Fibroblast of lung (primary cell): ENCODE measurements at places on chromosomes 13 and 19. TPM values are rescaled to one million over a fixed set of nuclear protein-coding genes. Genes with fewer than 3 reads are reported as not detected.
A peak's percentile ranks its signal among the peaks of the same experiment; 100 is the strongest.

The ZNF211 gene
- 11.6 and 16.8 TPM in 2 replicates for total RNA-seq

The LRRC63 gene
- under 0.01 and 0.17 TPM in 2 replicates for total RNA-seq

- DNase-seq = no peak
Measured at GRCh38 chr13:74191410-74191809, 57.2 kb upstream of the KLF12 start.

- DNase-seq = no peak
Measured at GRCh38 chr19:8577247-8577646, at the start of gene MYO1F. MYO1F (minus strand) TSS chr19:8577442; CDS start chr19:8577309, 133 bp downstream.

DNA sequence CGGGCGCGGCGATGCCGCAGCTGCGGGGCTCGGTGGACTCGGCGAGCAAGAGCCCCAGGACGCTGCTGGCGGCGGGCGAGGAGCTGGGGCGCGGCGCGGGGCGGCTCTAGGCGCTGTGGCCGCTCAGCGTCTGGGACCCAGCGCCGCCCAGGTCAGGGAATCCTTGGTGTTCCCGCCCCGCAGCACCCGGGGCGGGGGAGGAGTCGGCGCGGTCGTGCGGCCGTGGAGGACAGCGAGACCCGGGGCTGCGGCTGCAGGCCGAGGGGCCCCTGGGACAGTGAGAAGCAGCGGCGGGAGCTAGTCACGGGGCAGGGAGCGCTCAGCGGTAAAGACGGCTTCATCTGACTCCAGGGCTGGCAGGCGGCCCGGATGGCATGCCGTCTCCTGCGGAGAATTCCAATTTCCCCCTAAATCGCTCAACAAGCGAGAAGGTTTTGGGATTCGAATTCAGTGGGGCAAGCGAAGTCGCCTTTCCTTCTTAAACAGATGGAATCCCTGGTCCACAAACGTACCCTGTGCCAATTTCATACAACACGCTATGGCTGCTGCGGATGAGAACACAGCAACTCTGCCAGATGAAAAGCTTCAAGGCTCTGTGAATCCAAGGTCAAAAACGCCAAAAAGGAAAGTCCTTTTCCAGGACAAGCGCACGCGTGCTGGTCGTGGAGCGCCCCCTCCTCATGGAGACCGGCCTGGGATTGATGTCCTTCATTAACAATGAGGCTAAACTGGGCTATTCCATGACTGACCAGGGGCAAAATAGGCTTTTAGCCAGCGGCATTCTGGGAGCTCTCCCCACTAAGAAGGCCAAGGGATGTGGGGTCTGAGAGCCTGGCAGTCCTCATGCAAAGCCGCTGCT, 4.2 kb upstream of the ZSCAN4 start:
- peak; percentile 50 for DNase-seq

GRCh38 chr19:42253245-42254088, 1.5 kb downstream of the ERF start:
- peak; percentile 43 for DNase-seq

GRCh38 chr13:85527316-85527715, 271.9 kb downstream of the SLITRK6 start:
- no peak for DNase-seq

- DNase-seq = no peak
Measured at GRCh38 chr13:27919934-27920676, at the start of gene PDX1. PDX1 (plus strand) TSS chr13:27920000; CDS start chr13:27920139, 139 bp downstream.

DNA sequence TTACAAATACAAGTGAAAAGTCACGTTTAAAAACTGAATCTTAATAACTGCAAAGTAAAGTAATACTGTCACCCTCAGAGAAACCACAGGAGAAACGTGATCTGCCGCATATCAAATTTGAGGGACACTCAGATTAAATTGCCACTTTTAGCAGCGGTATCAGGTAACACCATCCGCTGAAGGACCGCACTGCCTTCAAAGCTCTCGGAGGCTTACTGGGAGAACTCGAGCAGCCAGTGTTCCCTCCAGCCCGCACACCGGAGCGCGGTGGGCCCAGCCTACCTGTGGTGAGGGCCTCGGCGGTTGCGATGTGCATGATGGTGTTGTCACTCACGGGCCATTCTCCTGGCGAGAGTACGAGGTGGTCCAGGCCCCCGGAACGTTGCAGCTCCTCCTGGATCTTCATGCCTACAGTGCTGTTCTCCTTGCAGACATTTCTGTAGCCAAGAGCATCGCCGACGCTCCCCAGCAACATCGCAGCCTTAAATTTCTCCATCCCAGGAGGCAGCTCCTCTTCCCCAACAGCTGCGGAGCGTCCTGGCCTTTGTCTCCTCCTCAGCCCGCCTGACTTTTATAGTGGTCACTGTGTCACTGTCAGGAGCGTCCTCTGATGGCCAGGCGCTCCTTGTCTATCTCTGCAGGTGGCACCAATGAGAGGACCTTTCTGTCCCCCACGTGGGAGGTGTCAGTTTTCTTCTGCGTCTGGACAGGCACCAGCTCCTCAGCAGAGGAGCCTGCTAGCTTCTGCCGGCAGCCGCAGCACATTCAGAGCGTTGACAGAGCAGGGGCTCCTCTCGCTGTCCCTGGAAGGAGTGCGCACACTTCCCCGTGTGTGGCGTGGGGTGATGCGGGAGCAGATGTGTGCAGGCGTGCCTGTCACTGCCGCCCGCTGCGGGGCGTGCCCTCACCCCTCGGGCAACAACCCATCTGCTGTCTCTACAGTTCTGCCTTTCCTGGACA, at the start of gene ADPRHL1:
ADPRHL1 (minus strand) TSS at position 547 of the 960 bp plus-strand sequence; CDS start at position 496, 51 bp downstream.
- no peak for DNase-seq

- no peak for DNase-seq
Measured at GRCh38 chr19:43610493-43610892, 1.4 kb upstream of the SRRM5 start.

DNA sequence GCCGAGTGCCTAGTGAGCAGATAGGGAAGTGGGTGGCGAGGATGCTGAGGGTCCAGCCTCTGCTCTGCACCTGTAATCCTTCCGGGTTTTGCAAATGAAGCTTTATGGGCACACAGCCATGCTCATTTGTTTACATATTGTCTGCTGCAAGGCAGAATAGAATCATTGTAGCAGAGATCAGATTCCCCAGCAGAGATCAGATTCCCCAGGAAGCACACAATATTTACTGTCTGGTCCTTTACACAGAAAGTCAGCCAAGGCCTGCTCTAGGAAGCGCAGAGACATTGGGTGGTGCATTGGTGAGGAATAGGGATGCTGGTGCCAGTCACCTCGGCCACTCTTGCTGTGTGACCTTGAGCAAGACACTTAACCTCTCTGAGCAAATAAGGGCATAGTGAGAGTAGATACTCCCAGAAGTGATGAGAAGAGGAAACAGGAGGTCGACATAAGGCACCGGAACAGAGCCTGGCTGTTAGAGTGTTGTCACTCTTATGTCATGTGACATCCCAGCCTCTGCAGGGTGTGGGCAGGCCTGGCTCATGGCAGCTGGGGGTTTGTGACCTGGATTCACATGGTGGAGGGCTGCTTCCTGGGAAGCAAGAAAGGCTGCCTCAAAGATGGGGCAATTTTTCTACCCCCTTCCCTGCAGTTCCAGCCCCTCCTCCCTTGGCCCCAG, 25.6 kb downstream of the CARM1 start:
- no peak for DNase-seq
